ENCODE measurements at places on chromosomes 6 and 20.
A peak's percentile ranks its signal among the peaks of the same experiment; 100 is the strongest.

DNA sequence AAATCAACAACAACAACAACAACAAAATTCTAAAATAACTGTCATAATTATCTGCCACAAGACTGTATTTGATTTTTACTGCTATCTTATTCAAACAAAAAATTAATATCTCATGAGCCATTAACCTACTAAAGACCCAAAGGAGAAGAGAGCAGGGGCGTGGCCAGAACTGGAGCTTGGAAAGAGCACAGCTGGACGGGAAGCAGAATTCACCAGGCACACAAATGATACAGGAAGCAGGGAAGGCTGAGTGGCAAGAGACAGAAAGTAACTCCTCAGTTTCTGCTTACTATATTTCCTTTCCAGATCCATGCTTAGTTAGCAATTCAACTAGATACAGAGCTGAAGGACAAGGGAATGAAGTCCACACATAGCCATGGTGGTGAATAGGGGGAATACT, 54.4 kb downstream of the FKBP5 start:
- DNase-seq: no peak

GRCh38 chr20:55882910-55883309, 122.4 kb downstream of the CBLN4 start:
- no peak for DNase-seq

DNA sequence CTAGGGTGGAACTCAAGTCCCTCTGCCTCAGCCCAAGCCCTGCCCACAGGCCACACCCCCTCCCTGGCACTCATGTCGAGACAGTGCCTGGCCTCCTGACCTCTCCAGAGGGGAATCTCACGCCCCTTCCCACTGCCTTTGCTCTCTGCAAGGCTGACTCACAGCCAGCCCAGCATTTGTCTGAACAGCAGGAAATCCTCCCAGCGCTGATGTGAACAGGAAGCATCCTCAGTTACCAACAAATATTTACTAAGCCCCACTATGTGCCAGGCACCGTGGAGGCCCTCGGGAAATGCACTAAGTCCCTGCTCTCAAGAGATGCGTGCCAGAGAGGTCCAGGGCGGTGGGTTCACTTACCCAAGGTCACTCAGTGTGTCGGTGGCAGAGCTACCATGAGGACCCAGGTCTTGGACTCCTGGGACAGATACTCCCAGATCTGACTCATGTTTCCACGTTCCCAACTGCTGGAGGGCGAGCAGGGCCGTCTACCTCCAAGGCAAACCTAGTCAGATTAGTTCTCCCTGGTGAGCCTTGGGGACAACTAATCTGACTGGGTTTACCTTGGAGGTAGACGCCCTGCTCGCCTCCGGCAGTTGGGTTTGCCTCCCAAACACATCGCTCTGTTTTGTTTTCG, 7.8 kb downstream of the ADA start:
- no peak for DNase-seq

DNA sequence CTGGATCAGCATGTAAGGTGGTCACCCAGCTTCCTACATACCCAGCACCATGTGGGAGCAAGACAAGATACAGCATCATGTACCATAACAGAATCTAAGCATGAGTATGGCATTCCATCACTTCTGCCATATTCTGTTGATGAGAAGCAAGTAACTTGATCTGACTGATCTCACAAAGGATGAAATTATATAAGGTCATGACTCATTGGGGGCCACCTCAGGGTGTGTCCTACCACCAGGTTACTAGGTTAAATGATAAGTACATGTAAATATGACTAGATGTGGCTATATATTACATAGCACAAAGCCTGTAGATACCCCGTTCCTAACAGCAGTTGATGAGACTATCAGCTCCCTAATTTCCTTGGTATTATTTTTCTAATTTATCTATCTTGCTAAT, 213.1 kb downstream of the DOK5 start:
- DNase-seq: no peak

DNA sequence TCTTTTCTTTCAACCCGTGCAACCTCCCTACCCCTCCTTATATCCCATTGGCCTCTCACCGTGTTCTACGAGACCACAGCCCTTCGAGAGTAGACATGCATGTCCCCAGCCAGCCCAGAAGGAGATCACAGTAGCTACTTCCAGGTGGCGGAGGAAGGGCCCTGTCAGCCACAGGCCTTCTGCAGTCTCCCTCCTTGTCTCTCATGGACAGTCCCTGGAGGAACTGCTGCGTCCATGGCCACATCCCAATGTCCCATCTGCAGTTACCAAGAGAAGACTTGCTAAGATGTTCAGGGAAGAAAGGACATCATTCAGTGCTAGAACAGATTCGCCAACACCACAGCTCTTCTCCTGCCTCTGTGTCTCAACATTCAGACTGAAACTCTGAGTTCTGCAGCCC, 61.6 kb upstream of the QKI start:
- DNase-seq: no peak

DNA sequence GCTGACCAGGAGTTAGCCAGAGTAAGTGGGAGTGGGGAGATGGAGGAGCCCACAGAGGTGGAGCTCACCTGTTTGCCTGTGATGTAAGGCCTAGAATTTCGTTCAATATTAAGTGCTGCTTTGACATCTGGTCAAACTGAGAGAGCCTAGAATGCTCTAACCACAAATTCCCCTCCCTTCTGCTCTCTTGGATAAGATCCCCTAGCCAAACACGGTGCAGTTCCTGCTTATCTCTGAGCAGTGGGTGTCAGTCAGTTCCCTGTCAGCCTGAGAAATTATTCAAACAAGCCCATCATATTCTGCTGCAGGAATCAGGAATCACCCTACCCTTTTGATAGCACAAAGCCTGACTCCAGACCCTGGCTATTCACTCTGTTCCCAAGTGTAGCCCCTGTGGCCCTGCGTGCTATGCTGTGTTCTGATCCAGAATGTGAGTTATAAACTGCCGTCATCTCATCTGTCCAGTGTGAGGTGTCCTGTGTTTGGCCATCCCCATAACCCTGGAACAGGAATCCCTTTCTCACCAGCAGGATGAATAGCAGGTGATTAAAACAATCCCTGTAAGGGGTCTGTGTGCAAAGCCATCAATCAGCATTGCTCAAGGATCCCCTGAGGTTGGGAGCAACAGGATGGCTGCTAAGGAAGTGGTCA, 31.8 kb upstream of the ZNF133 start:
- no peak for DNase-seq

DNA sequence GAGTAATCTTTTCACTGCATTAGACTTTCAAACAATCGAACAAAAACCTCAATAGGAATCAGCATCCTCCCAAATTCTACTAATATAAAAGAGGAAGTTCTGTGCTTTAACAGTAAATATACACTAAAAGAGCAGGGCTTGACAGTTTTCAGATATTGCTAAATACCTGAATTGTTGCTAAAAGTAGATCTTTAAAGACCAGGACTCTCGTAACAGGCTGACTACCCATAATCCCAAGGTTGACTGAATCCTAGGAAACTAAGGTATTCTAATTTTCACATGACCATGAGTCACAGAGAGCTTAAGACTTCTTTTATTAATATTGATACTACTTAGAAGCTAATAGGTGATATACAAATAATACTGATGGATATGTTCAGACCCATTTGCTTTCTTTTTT, 10.1 kb downstream of the CD164 start:
- DNase-seq: no peak

DNA sequence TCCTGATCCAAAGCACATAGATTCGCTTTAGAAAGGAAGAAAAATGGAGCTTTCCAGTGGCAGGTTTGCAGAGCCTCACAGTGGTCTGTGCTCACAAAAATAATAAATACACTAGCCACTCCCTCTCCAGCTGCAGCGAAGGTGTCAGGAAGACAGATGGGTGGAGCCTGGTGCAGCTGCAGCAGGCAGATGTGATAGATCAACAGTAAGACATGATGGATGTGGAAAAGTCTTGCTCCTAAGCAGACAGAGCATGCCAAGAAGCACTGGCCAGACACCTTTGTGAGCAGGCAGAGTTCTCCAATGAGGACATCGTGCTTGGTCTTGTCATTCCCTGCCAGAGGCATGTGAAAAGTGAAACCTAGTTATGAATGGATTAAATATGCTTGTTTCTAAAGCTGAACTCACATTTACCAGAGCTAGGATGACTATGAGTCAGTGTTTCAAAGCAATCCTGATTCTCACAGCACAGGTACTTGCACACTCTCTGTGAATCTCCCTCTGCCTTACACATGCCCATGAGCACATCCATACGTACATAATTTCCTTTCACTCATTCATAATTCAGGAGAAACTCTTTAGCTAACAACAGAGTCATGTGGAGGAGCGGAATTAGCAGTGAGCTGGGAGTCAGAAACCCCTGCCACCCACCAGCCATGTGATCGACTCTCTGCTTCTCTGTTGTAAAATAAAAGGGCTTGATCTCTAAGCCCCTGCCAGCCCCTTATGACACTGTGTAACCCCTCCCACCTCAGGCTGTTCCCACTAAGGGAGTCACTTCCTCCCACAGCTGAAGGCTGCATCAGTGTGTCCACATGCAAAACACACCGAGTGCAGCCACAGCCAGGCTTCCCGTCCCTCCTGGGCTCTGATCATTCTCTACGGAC, 111.2 kb downstream of the SCML4 start:
- DNase-seq: no peak

GRCh38 chr20:64254571-64255360, 782 bp upstream of the PCMTD2 start:
- no peak for DNase-seq

DNA sequence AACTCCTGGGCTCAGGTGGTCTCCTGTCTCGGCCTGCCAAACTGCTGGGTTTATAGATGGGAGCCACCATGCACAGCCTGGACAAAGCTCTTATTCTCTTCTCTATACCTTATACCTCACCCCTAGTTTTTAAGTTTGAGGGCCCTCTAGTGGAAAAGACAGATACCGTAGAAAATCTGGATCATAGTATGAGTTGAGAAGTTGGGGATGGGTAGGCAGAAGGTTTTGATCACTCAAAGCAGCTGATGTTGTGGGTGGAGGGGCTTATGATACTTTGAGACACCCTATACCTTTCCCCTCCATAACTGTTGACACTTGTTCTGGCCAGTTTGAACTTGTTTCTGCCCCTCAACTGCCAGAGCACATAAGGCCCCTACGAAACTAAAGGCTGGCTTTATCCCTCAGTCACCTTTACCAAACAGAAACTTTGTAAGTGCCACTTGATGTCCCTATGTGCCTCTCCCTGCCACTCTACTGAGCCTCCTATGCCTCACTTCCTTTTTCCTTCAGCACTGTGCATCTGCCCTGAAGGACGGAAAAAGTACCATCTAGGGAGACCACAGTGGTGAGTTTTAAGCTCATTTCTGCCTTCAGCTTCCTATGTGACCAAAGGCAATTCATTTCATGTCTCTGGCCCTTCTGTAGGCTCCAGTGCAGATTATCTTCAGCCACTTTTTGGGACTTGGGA, 28.6 kb downstream of the RALY start:
- DNase-seq: no peak

DNA sequence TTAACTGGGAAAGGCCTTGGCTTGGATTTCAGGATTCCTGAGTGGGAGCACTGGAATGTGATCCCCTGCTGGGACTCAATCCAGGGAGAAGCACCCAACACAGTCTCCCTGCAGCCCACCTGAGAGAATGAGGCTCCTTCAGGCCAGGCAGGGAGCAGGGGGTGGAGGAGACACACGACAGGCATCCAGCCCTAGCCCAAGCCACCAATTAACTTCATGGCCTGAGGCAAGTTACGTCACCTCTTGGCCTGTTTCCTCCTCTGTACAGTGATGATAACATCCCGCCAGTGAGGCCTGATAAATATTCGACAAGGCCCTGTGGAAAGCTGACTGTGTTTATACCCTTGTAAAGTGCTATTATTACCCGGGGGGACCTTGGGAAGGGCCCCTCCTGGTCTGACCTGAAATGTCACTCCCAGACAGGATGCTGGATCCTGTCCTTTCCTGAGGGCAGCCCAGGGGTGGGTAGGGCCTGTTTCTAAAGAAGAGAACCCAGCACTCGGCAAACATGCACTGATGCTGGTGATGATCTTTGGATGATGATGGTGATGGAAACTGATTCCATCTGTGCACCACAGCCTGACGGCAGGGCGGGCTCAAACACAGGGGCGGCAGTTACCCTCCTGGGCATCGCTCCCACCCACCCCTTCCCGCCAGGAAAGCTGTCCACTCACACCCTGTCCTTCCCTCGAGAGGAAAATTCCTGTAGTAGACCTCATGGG, 12.4 kb downstream of the FRS3 start:
- no peak for DNase-seq

GRCh38 chr20:4483486-4483885, 238.2 kb upstream of the PRND start:
- DNase-seq: no peak

GRCh38 chr6:141548966-141549365, 583.8 kb upstream of the GJE1 start:
- no peak for DNase-seq

- no peak for DNase-seq
Observed at GRCh38 chr6:45163952-45164766, 164.0 kb upstream of the RUNX2 start.

DNA sequence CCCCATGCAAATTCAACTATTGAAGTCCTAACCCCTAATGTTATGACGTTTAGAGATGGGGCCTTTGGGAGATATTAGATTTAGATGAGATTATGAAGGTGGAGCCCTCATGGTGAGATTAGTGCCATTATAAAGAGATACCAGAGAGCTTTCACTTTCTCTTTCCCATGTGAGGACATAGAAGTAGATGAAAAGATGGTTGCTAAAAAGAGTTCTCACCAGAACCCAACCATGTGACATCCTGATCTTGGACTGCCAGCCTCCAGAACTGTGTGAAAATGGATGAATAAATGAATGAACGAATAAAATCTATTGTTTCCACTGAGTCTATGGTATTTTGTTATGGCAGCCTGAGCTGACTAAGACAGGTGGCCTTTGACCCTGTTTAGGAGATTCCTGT, 50.6 kb upstream of the FBXO30 start:
- no peak for DNase-seq

GRCh38 chr20:32524829-32525501, 60.2 kb downstream of the NOL4L start:
- DNase-seq: peak; percentile 26

DNA sequence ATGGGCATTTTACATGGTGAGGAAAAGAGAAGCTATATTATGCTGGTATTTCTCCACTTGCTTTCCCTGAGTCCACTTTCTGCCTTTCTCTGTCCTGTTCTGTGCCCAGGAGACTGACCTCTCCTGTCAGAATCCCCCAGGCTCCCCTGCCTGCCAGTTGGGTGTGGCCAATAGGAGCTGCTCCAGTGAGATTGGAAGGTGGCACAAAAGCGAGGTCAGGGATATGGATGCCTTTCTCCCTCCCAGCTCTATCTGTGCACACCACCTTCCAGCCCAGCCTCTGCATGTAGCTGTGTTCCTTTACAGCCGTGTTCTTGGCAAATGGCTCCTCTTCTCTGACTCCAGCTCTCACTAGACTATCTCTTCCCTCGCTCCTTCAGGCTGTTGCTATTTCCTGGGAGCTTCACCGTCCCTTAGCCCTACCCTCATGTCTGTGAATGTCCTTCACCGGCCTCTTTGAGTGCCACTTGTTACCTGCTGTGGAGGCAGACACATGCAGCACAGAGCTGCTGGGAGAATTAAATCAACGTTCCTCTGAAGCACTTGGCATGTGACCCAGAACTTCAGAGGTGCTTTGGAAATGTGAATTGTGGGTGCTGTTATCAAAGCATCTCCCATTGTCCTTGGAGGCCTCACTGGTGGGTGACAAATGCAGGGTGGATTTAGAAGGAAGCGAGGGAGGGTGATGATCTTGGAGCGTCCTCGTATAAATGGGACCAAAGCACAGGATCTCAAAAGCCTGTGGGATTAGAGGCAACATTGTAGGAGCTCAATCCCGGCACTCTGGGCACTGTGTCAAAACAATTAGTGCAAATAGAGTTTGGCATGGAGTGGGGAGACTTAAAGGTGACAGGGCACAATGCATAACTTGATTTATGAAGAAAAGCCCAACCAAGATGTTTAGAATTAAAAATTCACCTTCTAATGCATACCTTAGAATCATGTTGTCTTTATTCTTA, 28.9 kb upstream of the RALGAPA2 start:
- no peak for DNase-seq

- no peak for DNase-seq
Observed at GRCh38 chr20:24489631-24490260, 20.3 kb downstream of the SYNDIG1 start.
